ENCODE measurements at places on chromosomes 11 and 22.

GRCh38 chr11:35147235-35147634, 8.3 kb downstream of the CD44 start:
- DNase-seq: no peak

DNA sequence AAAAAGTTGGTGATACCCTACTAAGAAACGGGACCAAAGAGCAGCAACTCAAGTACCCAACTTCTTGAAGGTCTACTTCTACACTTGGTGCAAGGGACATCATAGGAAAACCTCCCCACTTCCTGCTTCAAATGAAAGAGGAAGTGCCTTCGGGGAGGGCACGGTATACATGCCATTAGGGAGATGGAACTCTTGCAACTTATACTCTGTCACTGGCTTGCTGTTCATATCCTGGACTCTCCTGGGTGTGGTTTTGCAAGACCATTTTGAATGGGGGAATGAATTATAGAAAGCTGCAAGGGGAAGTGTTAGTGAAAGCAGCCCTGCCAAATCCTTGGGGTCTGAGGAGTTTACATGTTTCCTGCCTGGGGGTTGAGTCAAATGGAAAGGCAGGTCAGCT, 41.9 kb downstream of the CSNK2A3 start:
- DNase-seq: no peak

GRCh38 chr11:120756931-120757330, 245.4 kb downstream of the GRIK4 start:
- no peak for DNase-seq

DNA sequence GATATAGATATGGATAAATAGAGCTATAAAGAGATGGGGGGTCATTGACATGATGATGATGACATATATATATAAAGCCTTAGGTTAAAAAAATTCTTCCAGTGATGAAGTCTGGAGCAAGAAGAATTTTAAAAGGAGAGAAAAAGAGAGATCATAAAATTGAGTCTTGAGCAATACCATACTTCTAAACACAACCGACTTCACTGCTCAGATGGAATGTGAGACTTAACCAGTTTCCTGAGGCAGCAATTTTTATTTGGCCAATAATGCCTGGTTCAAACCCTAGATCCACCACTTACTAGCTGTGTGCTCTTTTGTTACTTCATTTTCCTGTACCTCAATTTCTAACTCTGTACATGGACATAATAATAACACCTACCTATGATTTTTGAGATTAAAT, 229.5 kb downstream of the TTC28 start:
- no peak for DNase-seq

GRCh38 chr11:102522312-102523188, 8.0 kb downstream of the MMP7 start:
- no peak for DNase-seq

DNA sequence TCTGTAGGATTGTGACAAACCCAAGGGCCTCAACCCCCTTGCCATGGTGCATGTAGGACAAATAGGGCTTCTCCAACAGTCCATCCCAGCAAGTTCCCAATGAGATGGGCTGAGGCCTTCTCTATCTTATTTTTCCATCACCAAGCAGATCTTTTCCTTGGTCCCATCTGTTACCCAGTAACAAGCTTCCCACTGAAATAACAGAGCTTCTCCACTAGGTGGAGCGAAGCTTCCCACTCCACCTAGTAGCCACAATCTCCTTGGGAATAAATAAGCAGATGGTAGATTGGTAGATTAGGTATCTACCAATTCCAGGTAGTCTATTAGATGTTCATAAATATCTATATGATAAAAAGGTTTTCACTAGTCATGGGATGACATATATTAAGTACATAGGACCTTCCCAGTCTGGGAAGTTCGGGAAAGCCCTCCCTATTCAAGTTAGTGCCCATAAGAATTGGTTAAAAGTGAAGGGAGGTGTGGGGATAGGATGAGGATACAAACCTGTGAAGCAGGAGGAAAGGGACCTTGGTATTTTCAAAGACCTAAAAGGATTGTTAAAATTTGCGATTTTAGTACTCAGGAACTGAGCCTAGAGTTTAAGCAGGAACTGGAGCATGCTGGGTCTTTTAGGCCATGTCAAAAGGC, 5.9 kb upstream of the OR52L1 start:
- DNase-seq: no peak
